ENCODE measurements at places on chromosomes 1 and 21.

GRCh38 chr1:15286452-15286851, 39.4 kb downstream of the FHAD1 start:
- DNase-seq: no peak

DNA sequence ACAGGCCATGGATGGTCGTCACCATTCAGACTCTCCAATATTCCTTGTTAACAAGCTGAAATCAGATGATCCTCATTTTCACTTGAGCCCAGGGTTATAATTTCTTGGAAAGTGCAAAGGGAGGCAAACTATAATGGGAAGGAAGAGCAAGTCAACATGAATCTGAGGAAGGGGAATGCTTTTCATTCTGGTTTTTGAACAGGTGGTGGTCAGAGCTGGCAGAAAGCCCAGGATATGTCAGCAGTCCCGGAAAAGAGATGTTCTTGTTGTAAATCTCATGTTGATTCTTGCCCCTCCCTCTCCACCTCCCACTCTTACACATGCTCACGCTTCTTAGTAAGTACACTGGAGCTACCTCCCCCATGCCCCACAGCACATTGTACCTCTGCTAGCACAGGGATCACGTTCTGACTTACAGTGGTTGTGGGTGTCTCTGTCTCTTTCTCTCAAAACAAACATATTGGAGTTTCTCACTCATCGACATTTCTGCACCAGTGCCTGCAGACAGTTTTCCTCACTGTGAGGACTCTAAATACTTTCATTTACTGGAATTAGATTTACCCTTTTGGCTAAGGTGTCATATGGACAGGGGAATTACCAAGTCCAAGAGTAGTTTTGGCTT, 77.6 kb downstream of the XCL2 start:
- DNase-seq: peak; percentile 36

- DNase-seq: no peak
Observed at GRCh38 chr1:87219626-87220025, 109.1 kb upstream of the LMO4 start.

- peak; percentile 25 for DNase-seq
Observed at GRCh38 chr1:19445417-19446342, 39.7 kb downstream of the CAPZB start.

GRCh38 chr1:14094611-14095400, 394.8 kb downstream of the PRDM2 start:
- peak; percentile 11 for DNase-seq
